ENCODE measurements at places on chromosomes 12 and 14.

DNA sequence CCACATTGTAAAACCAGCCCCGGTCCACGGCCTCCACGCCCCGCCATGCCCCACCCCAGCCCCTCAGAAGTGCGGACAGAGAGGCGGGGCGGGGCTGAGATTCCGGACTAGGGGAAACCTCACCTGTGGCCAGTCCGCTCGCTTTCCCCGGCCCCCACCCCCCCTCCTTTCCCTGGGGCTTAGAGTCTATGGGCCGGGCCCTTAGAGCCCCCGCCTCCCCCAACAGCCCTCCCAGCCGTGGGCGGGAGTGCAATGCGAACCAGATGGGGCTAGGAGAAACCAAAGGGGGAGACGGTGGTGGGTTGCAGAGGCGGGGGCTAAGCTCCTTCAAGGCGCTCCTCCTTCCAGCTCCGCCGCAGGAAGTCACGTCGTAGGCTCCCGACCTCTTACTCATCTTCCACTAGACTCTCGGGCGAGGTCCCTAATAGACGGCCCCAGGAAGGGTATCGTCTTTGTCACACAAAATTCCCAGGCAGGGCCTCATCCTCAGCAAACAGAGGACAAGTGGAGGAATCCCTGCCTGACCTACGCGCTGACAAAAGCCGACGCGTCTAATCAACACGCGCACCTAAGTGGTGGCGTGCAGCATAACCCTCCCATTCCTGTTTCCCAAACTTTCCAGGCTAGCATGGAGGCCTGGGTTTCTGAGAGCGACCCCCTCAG is 1.1 kb upstream of the NAB2 start:
- peak; percentile 84 for DNase-seq

- DNase-seq: no peak
Measured at GRCh38 chr12:29728030-29728429, 55.7 kb downstream of the TMTC1 start.

- peak; percentile 98 for DNase-seq
Measured at GRCh38 chr14:68977180-68977717, 1.9 kb downstream of the ACTN1 start.

DNA sequence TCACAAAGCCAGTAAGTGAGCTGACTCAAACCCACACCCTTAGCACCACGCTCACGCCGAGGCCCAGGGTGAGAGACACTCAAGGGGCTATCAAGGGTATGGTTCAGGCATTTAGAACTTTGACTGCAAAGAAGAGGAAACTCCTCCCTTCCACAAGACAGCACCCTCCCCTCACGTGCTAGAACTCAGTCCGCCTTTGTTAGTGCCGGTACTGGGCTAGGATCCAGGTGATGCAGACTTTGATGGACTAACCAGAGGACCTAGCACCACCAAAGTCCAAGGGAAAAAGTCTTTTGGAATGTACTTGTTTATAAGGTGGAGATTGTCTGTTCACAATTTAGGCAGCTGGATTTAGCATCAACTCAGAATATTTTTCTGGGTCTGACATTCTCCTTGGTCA is 33.7 kb downstream of the VWF start:
- no peak for DNase-seq

GRCh38 chr12:111440152-111440551 is 34.4 kb downstream of the SH2B3 start:
- DNase-seq: no peak

GRCh38 chr12:107322063-107322462 is 228.7 kb upstream of the CRY1 start:
- no peak for DNase-seq

DNA sequence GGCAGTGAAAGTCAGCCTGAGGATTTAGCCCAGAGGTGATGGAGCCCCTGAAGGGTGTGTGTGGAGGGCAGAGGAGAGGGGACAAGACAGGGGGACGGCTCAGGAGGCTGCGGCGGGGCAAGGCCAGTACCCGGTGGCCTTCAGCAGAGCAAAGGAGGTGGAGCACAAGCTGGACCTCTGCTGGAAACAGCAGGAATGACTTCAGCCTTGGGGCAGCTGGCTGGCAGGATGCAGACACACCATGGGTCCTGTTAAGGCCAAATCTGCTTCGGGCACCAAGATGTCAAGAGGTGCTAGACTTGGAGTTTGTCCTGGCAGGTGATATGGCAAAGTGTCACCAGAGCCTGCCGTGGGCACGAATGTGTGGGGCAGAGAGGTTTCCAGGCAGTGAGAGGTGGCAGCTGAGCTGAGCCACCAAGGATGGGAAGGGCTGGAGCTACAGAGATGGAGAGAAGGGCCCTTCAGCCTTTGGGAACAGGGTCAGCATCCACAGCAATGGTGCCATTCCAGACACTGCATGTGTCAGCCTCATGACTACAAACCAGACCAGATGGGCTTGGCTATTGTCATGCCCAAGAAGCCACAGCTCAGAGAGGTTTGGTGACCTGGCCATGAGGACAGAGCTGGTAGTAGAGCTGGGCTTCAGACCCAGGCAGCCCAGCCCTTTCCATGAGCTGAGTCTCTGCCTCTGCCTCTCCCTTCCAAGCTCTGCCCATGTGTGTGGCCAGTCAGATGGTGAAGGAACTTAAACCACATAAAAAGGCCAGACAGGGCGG is 91.9 kb downstream of the LGMN start:
- no peak for DNase-seq

DNA sequence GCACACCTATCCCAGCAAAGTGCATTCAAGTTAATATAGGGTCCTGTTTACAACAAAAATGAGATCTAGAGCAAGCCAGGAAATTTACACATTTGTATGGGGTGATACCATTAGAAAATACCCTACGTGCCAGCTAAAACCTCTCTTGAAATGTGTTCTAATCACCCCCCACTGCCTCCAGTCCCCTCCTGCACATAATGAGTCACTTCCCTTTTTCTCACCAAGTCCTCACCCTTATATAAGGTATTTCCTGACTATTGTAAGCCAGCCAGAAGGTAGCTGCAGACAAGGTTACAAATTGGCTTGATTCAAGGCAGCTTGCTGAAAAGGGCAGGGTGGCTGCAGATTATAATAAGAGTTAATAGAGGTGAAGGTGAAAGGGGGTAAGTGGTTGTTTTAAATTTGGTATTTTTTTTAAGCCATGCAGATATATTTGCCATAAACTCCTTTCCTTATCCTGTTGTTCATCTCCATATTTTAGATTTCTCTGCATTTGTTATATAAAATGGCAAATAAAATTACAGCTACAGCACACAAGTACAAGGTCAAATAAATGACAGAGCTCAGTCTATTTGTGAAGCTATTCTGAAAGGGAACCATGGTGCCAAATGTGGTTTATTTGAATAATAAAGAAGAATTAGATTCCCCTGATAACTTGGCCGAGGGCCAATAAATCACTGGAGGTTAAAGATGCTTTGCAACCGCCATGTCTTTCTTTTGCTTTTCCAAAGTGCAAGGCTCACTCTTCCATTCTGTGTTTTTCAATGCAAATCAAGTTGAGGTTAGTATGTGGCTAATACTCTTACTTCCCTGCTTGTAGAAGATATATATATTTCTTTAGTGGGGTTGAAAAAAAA is 385.9 kb downstream of the EGLN3 start:
- DNase-seq: no peak

- DNase-seq: no peak
Measured at GRCh38 chr14:44528180-44528579, 21.1 kb upstream of the FSCB start.

- no peak for DNase-seq
Measured at GRCh38 chr14:99532310-99532709, 51.1 kb downstream of the CCNK start.

DNA sequence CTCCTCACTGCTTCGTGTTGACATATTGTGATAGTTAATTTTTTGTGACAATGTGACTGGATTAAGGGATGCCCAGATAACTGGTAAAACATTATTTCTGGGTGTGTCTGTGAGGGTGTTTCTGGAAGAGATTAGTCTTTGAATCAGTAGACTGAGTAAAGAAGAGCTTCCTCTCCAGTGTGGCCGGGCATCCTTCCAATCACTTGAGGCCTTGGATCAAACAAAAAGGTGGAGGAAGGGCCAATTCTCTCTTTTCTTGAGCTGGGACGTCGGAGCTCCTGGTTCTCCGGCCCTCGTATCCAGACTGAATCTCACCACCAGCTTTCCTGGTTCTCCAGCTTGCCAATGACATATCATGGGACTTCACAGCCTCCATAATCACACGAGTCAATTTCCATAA is 240.4 kb downstream of the CHST11 start:
- DNase-seq: no peak

DNA sequence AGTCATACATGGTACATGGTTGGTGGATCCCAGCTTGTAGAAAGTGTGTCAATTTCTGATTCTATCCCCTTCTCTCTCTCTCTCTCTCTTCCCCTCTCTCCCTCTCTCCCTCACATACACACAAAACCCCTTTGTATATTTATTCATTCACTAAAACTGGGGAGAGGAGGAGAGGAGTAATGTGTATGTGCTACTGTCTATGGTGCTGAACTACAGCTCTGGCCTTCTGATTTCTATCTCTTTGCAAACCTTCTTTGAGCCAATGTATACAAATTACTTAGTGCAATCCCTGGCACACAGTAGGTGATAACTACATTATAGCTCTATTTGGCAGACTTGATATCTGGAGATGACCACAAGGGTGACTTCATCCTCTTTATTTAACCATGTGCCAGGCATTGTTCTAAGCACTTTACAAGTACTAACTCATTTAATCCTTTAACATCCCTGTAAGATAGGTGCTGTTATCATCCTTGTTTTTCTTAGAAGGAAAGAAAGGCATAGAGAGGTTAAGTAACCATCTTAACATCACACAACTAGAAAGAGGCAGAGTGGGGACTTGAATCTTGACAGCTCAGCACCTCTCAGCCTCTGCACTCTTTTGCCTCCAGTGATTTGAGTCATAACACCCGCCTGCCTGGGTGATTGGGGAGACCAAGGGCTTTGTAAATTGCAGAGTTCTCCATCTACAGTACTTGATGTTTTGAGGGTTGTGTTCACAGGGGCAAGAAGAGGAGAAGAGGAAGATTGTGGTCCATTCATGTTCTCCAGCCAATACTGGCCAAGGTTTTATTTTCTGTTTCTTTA is 21.3 kb downstream of the RPH3A start:
- DNase-seq: no peak

DNA sequence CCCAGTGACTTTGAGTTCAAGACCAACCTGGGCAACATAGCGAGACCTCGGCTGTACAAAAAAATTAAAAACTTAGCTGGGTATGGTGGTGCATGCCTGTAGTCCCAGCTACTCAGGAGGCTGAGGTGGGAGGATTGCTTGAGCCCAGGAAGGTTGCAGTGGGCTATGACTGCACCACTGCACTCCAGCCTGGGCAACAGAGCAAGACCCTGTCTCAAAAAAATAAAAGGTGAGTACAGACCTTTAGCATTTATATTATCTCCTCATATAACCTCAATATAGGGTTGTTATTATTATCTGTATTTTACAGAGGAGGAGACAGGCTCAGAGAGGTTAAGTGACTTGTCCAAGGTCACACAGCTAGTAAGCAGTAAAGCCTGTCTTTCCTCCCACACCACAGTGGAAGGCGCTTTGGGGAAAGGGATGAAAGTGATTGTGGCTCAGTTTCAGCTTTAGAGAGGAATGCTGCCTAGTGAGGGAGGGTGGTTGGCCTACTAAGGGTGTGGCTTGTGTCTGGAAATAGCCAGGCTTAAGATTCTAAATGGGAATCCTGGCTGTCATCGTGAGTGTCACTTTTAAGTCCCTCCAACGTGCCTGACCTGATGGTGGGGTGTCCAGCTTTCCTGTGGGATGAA is 7.2 kb downstream of the TPCN1 start:
- DNase-seq: no peak

DNA sequence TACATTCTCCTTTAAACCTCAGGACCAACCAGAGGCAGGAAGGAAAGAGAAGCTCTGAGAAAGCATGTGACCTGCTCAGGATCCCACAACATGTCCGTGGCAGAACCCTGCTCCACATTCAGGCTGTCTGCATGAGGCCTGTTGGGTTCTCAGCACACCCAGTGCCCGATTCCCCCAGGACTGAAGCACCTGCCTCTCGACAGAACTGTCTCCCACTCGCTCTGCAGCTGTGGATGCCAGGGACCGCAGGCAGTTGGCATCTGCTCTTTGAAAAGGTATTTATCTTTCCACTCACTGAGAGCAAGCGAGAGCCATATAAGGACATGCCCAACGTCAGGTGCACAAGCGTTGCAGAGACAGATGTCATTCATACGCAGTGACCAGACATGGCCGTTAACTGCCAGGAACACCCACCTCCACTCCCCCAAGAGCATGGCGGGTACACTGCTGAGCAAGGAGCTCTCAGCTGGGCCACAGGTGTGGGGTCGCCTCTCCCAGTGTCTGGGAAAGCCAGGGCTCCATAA is 18.9 kb downstream of the PITPNM2 start:
- no peak for DNase-seq

DNA sequence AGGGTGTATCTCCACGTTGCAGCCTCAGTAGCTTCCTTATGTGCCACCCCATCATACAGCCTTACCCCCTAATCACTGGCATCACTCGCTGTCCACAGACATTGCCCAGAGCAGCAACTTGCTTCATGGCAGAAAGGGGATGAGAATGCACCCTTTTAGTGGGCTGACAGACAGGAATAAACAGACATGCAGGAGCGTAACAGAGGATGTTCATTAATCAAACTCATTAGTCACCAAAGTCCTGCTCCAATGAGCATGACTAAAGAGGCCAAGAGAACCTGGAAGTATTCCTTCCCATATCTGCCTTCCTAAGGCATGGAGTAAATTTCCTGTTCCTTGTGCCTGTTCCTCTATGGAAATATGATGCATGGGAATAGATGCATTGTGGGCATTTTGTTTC is 197.0 kb downstream of the PHLDA1 start:
- no peak for DNase-seq

GRCh38 chr14:72726444-72726843 is 167.5 kb downstream of the DPF3 start:
- no peak for DNase-seq

DNA sequence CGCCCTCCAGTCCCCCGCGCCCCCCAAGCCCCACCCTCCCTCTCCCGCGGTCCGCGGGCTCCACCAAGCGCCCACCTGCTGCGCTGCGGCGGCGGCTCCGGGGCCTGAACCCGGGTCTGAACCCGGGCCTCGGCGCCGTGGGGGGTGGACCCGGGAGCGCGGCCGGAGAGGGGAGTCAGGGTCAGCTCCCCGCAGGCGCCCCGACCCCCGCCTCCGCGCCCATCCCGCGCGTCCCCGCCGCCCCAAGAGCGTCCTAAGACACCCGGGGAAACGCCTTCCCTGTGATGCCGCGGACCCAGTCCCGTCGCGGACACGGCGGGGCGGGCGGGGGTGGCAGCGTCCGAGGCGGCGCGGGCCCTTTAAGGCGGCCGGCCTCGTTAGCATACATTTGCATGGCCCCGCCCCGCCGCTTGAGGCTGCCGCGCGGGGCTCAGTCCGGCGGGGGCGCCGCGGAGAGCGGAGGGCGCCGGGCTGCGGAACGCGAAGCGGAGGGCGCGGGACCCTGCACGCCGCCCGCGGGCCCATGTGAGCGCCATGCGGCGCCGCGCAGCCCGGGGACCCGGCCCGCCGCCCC is at the start of gene MMP17:
Gene MMP17, plus strand, starts transcription at position 433 of the 574 bp plus-strand sequence. Its CDS starts 102 bp downstream, at position 535.
- DNase-seq: peak; percentile 44
